GM13976 (cell line): ENCODE measurements at places on chromosomes 5 and 9.

GRCh38 chr5:95471487-95471886 lies 80.3 kb downstream of the FAM81B start:
- DNase-seq: no peak

GRCh38 chr5:82952326-82952725 lies 124.9 kb downstream of the TMEM167A start:
- no peak for DNase-seq

GRCh38 chr5:163407034-163407655 lies 30.2 kb upstream of the CCNG1 start:
- no peak for DNase-seq

DNA sequence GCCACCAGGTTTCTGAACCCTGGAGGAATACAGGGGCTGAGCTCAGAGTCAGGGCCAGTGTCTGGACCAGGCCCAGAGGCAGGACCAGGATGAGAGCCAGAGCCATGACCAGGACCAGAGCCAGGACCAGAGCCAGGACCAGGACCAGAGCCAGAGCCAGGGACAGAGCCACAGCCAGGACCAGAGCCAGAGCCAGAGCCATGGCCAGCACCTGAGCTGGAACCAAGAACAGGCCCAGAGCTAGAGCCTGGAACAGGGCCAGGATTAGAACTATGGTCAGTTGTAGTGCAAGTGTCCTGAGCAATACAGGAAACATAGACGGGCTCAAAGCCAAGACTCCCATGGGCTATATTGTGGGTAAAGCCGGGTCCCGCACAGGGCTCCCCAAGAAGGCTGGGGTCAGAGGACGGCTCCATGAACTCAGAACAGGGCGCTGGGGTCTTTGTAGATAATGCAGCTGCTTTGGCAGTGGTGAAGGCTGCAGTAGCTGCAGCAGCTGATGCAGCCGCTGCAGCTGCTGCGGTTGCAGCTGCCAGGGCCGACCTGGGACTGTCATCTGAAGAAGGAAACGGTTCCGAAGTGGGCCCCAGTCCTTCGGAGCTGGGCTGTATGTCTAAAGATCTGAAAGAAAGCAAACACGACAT lies 559 bp downstream of the SPAG8 start:
- no peak for DNase-seq
